ENCODE measurements at places on chromosomes 6 and 20. TPM values are rescaled to one million over a fixed set of nuclear protein-coding genes. Genes with fewer than 3 reads are reported as not detected.

Gene MUC21
- not detected for polyA plus RNA-seq

Gene LGSN
- polyA plus RNA-seq, result 0.88 TPM

Gene TAF8
- polyA plus RNA-seq, result 27.7 TPM

Gene OTOR
- polyA plus RNA-seq, result not detected

Gene TUBB2B
- polyA plus RNA-seq, result 8.4 TPM

GRCh38 chr6:7004581-7005297 lies 103.0 kb upstream of the RREB1 start:
- no peak for DNase-seq

GRCh38 chr6:53032849-53033248 lies 32.4 kb upstream of the FBXO9 start:
- no peak for DNase-seq

DNA sequence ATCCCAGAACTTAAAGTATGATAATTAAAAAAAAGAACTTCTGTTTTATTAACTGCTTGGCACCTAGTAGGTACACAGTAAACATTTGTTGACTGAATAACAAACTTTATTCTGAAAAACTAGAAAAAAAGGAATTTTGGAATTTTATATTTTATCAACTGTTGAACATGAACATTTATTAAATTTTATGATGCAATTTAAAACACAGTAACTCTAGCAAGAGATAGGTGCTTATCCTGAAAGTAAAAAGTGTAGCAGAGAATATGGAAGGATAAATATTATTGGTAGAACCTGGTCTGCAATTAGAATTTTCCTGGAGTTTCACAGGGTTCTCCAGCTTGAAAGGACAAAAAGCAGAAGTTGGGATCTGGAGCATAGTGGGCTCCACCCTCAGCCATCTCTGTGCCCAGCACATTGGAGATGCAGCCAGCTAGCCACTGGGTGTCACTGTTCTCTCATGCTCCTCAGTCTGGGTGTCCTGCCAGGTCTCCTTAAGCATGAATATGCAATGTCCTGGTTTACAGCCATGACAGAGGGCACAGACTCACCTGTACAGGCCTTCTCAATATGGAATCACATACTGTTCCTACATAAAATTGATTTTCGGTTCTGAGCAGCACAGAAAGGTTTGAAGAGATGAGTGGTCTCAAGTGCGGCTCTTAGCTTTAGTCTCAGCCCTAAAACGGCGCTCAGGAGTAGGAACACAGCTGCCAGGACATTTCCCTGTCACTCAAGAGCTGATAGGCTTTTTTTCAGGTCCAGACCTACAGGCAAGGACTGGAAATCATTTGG lies 31.7 kb upstream of the IL20RA start:
- DNase-seq, result peak; percentile 75

- DNase-seq, result no peak
Observed at GRCh38 chr6:143535189-143535614, 23.7 kb upstream of the FUCA2 start.

DNA sequence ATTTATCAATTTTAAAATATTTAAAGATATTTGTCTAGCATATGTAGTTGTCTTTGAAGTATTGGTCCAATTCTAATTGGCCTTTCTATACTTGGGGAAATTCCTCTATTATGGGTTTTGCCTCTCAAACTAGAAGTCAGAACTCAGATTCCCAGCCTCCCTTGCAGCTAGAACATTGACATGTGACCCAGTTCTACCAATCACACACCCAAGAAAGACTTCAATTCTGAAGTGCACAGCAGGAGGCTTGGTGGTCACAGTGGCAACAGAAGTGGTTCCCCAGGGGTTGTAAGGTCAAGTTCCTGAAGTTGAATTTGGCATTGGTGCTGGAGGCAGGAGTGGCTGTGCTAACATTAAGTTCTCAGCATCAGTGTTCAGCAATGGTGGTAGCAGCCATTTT lies 14.8 kb upstream of the FKBP5 start:
- DNase-seq, result no peak

GRCh38 chr20:52047811-52048764 lies 143.5 kb downstream of the ZFP64 start:
- no peak for DNase-seq

GRCh38 chr20:10639077-10639736 lies 34.6 kb downstream of the JAG1 start:
- DNase-seq, result no peak

- DNase-seq, result no peak
Observed at GRCh38 chr6:15405129-15406068, 159.5 kb downstream of the JARID2 start.

All from left lung (tissue), 14 donors.